Body of pancreas (tissue), 4 donors: ENCODE measurements at places on chromosomes 2 and 18.

DNA sequence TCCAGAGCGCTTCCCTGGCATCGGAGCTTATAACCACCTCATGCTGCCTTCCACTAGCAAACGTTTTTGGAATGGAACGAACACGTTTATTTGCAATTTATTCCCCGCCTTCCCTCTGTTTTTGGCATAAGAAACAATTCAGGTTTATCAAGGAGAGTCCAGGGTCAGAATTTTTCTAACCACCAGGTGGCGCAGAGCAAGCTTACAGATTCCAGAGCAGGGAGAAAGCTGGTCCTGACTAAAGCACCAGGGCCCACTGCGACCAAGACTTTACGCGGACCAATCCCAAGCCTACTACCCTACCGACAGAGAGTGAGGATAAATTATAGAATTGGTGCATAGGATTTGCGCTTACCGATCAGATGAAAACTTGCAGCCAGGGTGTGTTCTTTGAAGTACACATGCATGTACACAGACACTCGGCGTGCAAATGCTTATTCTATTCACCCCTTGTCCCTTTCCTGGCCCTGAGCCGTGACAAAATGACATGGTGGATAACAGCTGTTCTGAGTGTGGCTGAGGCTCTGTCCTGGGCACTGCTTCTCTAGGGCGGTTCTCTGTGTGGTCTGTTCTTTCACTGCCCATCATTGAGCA, 34.7 kb downstream of the NAPG start:
- peak; percentile 86 for DNase-seq

DNA sequence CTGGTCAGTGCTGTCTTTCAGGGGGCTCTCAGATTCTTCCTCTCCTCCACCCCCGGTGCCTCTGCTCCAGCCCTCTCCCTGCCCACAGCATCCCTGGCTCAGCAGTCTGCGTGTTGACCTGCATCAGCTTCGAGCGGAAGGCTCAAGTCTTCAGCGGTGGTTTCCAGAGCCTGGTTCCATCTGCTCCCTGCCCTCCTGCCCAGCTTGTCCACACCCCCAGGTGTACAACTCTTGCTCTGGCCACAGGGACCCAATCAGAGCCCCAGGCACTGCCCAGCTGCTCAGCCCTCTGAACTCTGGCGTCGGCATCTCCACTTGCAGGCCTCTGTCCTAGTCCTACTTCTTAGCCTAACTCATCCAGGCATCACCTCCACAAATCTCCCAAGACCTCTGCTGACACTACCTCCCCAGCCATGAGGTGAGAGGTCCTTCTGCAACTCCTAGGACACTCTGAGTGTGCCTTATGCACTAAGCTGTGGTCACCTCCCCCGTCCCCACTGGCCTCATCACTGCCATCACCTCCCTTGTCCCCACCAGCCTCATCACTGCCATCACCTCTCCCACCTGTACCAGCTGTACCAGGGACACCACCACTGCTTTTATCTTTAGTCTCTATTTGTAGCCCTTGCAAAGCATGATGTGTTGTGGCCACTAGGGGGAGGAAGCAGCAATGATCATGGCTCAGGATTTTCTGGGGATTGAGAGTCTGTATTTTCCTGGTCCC, 60.9 kb downstream of the EDAR start:
- DNase-seq, result peak; percentile 30

- DNase-seq, result no peak
These were observed 135.5 kb downstream of the MYO3B start for GRCh38 chr2:170313347-170313991.

GRCh38 chr18:58157237-58157636, 113.2 kb downstream of the NEDD4L start:
- no peak for DNase-seq

DNA sequence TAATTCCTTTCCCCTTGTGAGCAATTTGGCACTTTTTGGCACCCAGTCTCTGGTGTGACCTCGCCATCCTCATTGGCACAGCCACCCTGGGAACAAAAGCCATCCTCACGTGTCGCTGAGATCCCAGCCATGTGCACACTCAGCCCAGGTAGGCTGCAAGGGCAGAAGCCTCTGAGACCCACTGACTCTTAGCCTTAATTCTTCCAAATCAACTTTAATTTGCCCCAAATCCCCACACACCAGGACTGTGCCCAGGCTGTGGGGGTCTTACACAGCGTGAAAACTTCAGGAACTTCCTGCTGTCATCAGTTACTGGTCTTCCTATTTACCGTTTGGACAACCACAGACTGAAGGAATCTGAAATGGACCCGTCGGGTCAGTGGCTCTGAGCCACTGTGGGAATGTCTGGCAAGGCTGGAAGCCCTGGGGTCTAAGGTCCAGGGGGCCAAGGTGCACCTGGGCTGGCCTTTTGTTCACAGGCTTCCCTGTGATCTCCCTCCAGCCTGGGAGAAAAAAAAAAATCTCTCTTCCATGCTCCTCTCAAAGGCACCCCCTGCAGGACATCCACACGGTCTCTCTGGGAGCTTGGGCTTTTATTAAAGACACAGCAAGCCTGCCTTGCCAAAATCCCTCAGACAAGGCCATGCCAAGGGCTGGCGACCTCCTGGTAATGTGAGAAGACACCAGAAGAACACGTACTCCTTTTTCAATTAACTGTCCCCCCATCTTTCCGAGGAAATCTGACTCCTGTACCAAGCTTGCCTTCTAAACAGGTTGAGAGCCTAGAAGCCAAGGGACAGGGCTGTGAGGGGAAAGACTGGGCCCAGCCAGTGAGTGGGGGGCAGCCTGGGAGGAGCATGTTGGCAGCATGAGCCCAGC, 42.1 kb upstream of the LAPTM4A start:
- DNase-seq, result peak; percentile 77

GRCh38 chr2:158412206-158412605, 44.3 kb downstream of the CCDC148 start:
- DNase-seq, result no peak

- no peak for DNase-seq
These were observed 45.7 kb upstream of the FAM171B start for GRCh38 chr2:186648130-186648529.
